ENCODE measurements at places on chromosomes 13 and 19.

DNA sequence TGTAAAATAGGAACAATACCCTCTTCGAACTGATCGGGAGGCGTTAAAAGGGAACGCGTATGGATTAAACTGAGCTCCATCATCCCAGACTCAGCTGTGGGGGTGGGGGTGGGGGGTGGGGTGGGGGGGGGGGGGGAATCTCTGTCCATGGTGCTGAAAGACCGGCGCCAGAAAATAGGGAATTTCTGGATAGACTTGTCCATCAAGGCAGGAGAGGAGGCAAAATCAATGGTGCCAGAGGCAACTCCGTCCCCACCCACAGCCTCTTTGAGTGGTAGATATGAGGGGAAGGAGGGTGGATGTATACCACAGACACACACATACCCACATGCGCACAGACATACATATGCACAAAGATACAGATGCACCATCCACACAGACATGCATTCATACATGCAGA, 37.4 kb downstream of the ZNF787 start:
- DNase-seq: no peak

- DNase-seq: no peak
Observed at GRCh38 chr19:1063909-1064660, 2.9 kb upstream of the ARHGAP45 start.

- DNase-seq: no peak
Observed at GRCh38 chr19:33048806-33049676, 15.6 kb downstream of the RHPN2 start.

DNA sequence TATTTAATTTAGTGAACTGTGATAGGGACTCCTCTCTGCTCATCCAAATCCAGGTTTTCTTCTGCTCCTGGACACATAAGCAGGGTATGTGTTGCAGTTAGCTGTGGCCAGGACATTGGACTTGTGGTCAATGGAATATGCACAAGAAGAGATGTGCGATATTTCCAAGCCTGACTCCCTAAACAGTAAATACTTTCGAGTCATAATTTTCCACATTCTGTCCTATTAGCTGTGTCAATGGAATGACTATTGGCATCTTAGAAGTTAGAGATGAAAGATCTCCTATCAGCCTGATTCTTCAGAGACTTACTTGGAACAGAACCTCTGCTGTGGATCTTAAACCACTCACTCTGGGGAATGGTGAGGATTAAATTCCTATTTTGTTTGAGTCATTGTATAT, 771.0 kb downstream of the EFNB2 start:
- DNase-seq: no peak

- no peak for DNase-seq
Observed at GRCh38 chr13:75864718-75865117, 228.6 kb downstream of the LMO7 start.

DNA sequence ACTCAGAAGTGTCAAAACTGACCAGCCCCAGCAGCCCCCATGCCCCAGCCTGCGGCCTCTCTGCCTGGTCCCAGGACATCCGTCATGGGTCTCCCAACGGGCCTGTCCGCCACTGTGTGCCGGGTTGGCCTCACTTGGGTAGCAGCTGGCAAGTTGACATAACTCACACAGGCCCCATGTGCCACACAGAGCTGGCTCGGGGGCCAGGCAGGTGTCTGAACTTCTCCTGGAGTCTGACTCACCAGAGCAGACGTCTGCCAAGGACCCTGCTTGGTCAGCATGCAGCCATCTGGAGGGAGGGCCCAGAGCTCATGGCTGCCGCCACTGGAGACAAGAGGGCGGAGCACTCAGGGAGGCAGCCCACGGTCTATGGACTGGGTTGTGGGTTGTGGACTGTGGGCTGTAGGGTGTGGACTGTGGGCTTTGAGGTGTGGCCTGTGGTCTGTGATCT, 32.0 kb upstream of the TMEM255B start:
- no peak for DNase-seq

DNA sequence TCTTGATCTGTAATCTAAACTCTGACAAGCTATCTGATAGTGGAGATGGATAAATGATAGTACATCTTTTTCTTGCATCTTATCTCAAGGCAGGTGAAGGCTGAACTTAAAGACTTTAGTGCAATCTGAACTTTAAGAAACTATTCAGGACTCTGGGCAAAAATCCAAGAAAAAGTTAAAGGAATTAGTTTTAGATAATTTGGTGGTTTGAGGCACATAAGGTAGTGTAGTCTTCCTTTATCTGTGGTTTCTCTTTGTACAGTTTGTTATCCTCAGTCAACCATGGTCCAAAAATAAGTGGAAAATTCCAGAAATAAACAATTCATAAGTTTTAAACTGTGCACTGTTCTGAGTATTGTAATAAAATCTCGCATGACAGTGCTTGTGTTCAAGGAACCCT, 172.9 kb downstream of the UGGT2 start:
- no peak for DNase-seq

DNA sequence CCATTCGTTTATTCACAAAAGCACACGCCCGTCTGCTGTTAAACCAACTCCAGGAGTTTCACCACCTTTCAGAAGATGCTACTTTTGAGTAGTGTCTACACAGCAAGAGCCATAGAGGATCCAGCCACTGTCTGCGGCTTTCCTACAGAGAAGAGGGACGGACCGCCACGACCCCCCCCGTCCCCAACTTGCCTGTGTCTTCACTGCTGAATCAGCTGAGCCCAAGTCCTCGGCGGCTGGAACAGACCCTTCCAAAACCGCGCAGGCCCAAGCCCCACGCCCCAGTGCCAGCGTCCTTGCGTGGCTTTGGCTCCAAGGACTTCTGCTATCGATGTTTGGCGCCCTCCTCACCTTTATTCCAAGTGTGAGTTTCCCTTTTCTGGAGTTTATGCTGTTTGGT, 65.1 kb downstream of the SPACA7 start:
- peak; percentile 40 for DNase-seq

GRCh38 chr13:104996022-104996421, 1539.4 kb downstream of the EFNB2 start:
- no peak for DNase-seq

DNA sequence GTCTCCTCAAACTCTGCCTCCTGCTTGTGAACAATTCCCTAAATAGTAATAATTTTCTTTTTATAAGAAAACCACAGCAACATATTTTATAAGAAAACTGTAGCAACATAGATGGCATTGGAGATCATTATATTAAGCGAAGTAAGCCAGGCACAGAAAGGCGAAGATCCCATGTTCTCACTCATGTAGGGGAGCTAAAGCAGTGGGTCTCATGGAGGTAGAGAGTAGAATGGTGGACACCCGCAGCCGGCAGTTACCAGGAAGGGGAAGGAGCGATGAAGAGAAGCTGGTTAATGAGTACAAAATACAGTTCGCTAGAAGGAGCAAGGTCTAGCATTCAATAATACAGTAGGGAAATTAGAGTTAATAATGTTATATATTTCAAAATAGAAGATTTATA, 42.9 kb downstream of the CRYL1 start:
- DNase-seq: no peak
